ENCODE measurements at places on chromosomes 1 and 21.

DNA sequence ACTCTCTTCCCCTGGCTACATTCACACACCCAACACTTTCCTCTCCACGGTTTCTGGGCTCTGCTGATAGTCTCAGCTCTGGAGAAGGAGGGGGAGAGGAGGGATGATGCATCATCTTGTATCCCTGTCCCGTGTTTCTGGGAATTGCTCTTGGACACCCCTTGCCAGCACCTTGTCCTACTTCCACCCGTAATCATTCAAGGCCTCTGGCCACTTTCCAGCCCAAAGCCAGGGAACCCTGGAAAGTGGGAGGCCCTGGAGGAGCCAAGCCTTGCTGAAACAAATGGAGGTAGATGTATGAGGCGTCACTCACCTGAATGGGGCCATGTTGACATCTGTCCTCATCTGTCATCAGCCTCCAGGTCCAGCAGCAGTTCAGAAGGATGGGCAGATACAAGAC lies 4.4 kb downstream of the PLEKHO1 start:
- no peak for DNase-seq

GRCh38 chr1:220577926-220578325 lies 50.0 kb downstream of the MARK1 start:
- DNase-seq = no peak

DNA sequence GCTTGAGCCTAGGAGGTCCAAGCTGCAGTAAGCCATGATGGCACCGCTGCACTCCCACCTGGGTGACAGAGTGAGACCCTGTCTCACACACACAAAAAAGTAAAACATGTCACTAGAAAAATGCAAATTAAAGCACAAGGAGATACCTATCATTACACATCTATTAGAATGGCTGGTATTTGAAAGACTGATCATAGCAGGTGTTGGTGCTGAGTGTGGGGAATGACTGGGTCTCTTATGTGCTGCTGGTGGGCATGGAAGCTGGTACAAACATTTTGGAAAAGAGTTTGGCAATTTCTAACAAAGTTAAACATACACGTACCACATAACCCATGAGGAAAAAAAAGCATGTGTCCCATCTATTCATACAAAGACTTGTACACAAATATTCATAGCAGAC lies 142.1 kb upstream of the ZBTB40 start:
- no peak for DNase-seq

DNA sequence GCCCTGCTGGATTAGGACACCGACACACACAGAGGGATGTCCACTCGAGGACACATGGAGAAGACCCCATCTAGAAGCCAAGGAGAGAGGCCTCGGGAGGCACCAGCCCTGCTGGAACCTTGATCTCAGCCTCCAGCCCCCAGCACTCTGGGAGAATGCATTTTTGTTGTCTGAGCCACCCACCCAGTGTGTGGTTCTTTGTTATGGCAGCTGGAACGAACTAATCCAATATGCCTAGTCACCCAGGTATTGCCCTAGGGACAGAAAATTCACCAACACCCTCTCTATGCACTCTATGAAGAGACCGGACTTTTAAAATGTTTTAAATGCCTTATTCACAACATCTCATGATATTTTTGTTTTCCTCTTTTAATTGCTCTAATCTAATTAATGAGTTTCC lies 117.4 kb downstream of the CRYAA start:
- no peak for DNase-seq

GRCh38 chr1:50967416-50968157 lies 2.5 kb upstream of the CDKN2C start:
- DNase-seq = peak; percentile 55

DNA sequence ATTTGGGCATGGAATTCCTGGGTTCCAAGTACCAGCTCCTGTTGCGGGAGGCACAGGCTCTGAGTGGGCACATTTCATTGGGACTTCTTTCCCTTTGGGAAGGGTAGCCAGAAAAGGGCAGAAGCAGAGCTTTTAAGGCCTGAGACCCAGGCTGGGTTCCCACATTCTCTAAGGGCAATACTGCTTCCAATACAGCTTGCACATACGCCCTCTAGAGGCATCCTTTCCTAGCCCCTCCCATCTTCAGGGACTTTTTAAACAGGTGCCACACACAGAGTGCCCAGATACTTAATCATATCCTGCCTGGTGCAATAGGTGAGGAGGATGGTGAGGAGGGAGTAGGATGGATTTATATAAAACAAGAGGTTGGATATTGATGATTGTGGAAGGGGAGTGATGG lies 5.7 kb downstream of the GPR88 start:
- DNase-seq = no peak

DNA sequence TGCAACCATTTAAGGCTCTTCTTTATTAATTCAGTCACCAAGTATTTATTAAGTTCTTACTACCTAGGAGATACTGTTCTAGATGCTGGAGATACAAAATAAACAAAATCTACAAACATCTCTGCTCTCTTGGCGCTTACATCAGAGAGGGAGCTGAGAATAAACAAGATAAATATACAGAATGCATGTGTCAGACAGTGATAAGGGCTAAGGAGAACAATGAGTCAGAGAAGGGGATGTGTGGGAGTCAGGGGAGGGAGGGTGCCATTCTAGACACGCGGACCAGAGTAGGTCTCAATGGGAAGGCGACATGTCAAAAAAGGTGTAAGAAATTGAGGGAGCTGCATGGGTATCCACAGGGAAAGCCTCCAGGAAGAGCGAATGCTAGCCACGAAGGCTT lies 393.2 kb downstream of the RWDD3 start:
- no peak for DNase-seq

DNA sequence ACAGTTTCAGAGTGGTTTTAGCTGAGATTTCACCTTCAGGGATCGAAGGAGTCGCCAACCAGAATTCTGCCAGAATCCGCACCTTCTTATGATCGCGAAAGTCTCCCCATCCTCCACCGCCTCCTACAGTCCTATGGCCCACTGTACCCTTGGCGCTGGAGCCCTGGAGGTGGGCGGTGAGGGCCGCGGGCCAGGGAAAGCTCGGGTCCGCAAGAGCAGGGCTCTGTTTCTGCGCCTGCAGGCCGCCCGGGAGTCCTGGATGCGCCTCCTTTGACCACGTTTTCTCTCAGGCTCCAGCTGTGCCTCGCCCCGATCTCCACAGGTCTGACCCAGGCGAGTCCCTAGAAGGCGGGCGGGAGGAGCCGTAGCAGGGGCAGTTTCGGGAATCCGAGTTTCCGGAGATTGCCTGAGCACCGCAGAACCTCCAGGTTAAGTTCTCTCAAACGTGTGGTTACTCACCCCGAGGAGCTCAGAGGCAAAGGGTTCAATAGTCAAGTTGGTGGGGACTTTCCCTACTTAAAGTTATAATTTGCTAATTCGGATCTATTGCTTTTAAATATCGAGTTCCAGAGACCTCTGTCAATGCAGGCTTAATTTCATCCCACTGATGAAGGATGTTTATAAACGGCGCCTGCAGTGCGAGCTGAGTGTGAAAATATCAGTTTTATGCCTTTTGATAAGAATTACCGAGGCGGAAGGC lies 3.2 kb upstream of the LHX8 start:
- DNase-seq = peak; percentile 53

DNA sequence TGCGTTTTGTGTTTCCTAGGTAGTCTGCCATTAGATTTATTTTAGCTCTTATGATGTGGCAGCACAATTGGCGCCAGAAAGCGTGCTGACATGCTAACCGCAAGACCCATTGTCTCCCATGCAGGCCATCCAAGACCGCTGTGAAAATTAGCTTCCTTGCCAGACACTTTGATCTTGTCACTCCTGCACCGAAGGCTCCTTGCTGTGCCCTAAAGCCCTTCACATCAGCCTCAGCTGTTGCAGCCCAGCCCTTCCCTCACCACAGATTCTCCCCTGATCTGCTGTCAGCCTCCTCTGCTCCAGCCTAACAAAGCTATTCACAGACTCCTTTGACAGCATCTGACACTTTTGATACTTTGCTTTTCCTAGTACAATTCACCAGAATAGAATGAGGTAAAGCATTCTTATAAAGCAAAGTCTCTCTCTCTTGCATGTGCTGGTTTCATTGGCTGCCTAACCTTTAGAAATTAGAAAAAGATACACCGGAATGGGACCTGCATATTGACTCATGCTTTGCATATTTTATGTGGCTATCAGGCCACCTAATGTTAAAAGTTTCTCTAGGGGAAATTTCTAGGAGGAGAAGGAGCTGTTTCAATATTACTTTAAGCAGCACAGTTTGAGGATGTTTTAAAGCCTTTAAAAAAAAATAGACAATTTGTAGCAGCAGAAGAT lies 280.3 kb upstream of the FMN2 start:
- no peak for DNase-seq
